T-cell (primary cell): ENCODE measurements at places on chromosomes 7 and 10. TPM values are rescaled to one million over a fixed set of nuclear protein-coding genes. Genes with fewer than 3 reads are reported as not detected.
A peak's percentile ranks its signal among the peaks of the same experiment; 100 is the strongest.

DNA sequence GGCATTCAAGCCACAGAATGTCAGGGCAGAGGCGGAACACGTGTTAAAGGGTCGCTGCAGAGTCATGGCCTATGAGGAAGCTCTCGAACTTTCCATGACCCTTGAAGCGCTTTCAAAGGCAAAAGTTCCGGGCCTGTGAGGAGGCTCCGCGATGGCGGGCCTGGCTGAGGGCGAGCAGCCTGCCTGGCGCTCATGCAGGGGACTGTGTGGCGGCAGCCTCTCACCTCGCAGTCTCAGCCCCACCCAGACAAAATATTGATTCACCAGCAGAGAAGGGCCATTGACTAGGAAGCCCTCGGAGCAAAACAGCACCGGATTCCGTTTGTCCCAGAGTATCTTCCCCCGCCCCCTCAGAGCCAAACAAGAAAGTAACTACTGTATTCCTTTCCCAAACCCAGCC is 12.8 kb upstream of the CNNM1 start:
- DNase-seq = no peak

- DNase-seq = no peak
These were observed 228.1 kb downstream of the BAMBI start for GRCh38 chr10:28905371-28905770.

DNA sequence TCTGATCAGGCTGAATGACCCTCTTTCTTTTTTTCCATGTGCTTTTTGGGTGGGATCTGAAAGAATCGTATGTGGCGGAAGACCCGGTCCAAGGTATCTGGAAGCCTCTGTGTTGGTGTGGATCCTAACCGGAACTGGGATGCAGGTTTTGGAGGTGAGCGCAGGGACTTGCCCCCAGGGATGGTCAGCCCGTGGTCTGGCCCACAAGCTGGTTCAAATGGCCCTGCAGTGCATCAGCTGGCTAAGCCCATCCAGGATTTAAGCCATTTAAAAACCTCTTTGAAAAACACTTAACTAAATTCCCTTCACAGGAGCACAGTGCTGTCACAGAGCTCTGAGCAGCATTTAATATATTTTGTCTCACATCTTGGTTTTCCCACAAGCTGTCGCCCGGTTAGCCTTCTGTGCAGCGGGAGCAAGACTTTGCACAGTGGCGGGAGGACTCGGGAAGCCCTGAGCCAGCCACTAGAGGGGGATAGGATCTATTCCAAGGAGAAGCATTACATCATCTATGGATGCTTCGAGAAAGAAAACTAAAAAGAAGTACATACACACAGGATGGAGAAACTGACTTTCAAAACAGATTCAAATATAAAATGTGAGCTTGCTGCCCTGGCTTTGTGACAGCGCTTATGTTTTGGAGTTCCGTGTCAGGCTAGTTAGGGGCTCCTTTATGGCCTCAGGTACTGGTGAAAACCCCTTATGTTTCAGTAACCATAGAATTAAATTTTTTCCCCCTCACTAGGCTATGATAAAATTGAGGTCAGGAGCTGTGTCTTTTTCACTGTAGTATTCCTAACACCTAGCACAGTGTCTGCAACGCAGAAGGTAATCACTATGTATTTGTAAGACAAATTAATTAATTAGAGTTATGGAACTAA is 11.3 kb downstream of the CPA2 start:
- no peak for DNase-seq

DNA sequence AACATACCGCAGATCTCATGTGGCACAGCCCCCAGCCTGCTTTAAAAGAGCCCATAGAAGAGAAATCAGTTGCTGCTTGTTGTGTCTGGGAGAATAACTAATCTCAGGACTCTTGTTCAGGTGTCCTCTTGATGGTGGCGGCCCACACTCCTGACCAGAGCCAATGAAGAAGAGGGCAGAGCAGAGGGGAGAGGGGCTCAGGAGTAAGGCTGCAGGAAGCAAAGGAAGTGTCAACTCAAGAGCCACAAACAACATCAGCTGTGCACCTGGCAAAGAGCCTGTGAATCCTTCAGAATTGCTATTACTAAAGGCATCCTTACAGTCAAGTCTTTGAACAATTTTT is 59.8 kb upstream of the PTN start:
- no peak for DNase-seq

DNA sequence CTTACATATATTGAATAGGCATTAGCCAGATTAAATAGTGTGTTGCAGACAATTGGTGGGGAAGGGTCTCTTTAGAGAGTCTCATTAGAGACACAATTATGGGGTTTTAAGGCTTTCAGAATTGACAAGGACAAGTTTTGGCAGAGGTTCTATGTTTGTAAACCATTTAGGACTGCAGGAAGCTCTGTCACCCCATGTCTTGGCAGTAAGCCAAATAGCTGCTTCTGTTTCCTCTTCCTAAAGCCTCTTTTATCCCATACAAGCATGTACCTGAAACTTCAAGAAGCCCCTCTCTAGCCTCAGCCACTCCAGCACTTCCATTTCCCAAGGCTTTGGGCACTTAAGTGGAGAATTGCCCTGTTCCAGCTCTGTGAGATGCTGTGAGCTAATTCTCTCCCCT is 21.8 kb upstream of the LRRC4 start:
- no peak for DNase-seq

DNA sequence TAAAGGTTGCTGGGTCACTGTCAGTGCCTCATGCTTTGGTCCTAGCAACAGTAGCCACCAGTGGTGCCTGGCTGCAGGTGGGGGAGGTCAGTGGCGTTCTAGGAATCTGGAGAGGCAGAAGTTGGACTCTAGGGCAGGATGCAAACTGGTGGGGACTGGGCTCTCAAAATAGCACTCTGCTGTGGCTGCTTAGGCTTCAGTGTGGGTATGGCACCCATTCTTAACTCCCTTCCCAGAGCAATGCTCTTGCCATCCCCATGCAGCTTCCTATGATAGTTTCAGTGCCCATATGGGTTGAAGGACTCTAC is 330.8 kb downstream of the PCDH15 start:
- DNase-seq = no peak

DNA sequence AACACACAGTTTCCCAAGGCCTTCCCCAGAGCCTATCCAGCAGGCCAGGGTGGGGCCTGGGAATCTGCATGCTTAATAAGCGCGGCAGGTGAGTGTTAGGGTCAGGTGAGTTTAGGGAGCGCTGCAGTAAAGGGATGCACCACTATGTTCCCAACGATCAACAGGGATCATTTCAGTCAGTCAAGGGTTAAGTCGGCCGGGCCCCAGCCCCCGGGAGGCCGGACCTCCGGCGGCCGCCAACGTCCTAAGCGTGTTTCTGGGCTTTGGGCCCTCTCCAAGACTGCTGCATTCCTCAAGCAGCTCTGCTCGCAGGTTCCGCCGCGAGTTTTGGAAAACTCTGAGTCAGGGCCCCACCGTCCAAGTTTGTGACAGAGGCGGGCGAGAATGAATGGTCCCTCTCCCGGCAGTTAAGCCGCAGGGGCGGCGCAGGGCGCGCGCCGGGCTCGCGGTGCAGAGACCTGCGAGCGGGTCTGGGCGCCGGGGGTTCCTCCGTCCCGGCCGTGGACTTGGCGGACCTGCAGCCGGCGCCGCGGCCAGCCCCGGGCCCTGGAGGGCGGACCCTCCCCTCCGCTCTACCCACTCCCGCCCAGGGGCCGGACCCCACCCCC is 81.6 kb downstream of the ARHGAP22 start:
- DNase-seq = no peak

GRCh38 chr10:30554440-30554825 is 75.1 kb downstream of the LYZL2 start:
- DNase-seq = no peak

DNA sequence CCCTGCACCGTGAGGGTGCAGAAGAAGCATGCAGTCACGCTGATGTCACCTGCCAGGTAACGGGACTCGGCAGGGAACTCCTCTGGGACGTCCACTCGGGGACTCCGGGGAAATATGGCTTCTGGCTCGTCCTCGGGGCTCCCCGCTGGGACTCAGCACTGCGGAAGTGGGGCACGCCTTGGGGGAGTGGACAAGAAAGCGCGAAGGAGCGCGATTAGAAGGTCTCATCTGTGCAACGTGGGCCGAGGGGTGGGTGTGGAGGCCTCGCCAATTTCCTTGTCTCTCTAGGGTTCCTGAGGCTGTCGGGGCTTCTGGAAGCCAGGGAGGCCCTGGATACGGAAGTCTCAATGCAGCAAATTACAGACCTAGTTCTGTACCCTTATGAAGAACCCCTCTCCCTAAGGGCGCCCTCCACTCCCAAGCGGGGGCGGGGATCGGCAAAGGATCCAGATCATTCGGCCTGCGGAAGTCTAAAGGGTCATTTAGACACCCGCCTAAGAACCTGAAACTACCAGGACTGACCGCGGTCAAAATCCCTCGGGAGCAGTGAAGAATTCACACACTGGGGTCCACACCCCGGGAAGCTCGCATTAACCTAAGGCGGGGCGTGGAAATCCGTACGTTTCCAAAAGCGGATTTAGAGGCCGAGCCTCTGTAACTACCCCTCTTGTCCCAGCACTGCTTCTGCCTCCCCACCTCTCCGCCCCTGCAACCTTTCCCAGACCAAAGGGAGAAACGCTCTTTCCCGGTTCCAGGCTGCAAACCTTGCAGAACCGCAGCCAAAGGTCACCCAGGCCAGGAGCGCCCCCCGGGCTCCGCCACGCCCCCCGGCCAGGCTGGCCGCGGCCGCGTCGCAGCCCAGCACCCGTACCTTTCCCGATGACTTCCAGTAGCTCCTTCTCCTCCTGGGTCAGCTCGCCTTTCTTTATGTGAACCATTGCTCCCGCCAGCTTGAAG is 640 bp downstream of the ANKMY2 start:
- peak; percentile 28 for DNase-seq

GRCh38 chr7:36275735-36276284 is 113.9 kb upstream of the ANLN start:
- DNase-seq = no peak

DNA sequence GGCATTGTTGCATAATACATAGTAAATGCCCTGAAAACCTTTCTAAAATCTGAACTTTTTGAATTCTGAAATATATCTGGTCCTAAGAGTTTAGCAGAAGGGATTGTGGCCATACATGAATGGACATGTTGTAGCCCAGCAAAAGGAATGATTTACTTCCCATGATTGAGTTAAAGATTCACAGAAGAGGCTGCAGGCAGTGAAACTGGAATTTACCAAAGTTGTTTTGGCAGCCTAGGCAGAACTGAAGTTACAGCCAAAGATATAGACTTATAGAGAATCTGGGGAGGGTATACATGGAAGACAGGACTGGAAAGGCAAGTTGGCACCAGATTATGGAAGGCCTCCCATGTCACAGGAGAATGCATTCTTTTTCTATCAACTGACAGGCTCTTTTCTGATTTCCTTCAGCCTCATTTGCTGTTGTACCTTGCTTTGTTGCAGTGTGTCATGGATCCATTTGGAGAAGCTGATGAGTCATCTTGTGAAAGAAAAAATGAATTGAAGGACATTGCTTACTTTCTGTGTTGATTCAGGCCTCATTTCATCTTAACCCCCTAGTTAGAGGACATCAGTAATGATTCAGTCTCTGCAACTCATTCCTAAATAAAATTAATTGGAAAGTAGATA is 356.2 kb upstream of the LRGUK start:
- DNase-seq = no peak

GRCh38 chr7:2247141-2247995 is 5.3 kb downstream of the NUDT1 start:
- DNase-seq = no peak

DNA sequence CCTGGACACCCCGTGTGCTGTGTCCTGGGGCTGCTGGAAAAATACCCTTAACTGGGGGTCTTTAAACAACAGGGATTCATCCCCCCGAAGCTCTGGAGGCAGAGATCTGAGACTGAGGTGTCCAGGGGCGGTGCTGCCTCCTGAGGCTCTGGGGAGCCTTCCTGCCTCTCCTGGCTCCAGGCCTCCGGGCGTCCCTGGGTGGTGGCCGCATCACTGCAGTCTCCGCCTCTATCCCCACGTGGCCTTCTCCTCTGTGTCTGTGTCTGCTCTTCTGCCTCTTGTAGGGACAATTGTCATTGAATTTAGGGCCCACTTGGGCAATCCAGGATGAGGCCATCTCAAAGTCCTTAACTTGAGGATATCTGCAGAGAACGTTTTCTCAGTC is 216.6 kb downstream of the WDR37 start:
- no peak for DNase-seq

GRCh38 chr7:120933475-120933874 is 17.1 kb upstream of the ING3 start:
- DNase-seq = no peak

- DNase-seq = peak; percentile 12
These were observed 18.0 kb upstream of the RSU1 start for GRCh38 chr10:16835228-16835627.

APBB1IP gene
- total RNA-seq = 102 TPM

MMRN2 gene
- 0.09 TPM for total RNA-seq

DOCK1 gene
- 0.28 TPM for total RNA-seq

STAG3 gene
- total RNA-seq = 8.4 TPM

RBP3 gene
- not detected for total RNA-seq

AZGP1 gene
- 0.56 TPM for total RNA-seq

MTURN gene
- 22.8 TPM for total RNA-seq

NXPH1 gene
- total RNA-seq = not detected

PRR15 gene
- total RNA-seq = 0.38 TPM

CNPY1 gene
- not detected for total RNA-seq

MOGAT3 gene
- total RNA-seq = not detected

ENO4 gene
- total RNA-seq = not detected

NOBOX gene
- total RNA-seq = not detected

FZD8 gene
- 0.99 TPM for total RNA-seq

SAMD9 gene
- 30.9 TPM for total RNA-seq

PANK1 gene
- total RNA-seq = 1.4 TPM

PPIF gene
- 31.1 TPM for total RNA-seq

PON1 gene
- not detected for total RNA-seq
